ENCODE measurements at places on chromosomes 11 and 22.

DNA sequence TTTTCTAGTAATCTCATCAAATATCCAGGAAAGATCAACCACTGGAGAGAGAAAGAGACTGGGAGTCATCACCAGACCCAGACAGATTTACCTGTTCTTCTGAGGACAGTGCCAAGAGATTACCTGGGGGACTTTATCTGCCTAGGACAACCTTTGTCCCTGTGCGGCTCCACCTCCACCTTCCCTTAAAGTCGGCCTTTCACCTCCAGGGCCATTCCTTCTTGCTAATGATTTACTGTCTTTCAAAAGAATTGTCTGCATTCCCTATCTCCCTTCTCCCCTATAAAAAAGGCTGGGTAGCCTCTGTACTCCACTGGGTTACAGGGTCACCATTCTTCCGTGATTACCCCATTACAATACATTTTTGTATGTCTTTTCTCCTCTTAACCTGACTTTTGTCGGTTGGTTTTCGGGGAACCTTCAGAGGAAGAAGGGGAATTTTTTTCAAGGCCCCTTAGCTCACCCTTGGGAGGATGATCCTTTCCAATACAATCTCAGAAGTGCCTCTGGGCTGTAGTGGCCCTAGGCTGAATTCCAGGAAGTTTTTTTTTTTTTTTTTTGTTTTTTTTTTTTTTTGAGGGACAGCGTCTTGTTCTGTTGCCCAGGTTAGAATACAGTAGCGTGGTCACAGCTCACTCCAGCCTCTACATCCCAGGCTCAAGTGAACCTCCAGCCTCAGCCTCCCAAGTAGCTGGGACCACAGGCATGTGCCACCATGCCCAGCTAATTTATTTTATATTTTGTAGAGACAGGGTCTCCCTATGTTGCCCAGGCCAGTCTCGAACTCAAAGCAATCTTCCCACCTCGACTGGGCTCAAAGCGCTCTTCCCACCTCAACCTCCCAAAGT is 1.5 kb upstream of the HMOX1 start:
- DNase-seq, result no peak

GRCh38 chr11:5581014-5581413 is 337 bp downstream of the OR52B6 start:
- DNase-seq, result no peak

GRCh38 chr11:121253951-121254350 is 38.6 kb upstream of the SC5D start:
- no peak for DNase-seq

DNA sequence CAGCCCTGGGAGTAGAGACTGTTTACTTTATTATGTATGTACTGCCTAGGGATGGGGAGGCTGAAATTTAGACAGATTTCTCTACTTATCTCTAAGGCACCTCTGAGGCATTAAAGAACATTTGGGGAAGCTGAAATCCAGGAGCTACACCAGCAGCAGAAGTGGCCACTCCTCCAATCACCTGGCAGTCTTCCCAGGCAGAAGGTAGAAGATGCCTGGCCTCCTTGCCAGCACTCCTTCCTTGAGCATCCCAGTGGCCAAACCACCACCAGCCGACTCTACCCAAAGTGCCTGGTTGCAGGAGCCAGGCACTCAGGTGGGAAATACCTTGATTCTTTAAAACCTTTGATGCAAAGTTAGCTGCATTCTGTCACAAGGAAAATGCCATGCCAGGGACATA is 1.9 kb upstream of the FAT3 start:
- DNase-seq, result no peak

DNA sequence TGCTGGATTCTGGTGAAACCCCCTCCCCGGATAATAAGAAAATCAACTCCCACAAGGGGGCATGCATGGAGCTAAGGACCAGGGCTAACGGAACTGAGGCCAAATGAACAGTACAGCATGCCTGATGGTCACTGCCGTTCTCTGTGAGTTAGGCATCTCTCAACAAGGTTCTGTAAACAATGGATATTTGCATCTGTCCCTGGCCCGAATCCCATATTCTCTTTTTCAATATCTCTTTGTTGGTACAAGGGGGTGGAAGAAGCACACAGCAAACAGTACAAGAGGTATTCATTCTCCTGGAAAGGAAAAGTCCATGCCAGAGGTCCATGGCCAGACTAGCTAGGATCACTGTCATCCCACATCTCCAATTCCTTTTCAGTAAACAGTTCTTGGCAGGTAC is 32.2 kb upstream of the APOA1 start:
- DNase-seq, result no peak

- DNase-seq, result no peak
Measured at GRCh38 chr11:3170756-3171650, 5.9 kb upstream of the OSBPL5 start.

DNA sequence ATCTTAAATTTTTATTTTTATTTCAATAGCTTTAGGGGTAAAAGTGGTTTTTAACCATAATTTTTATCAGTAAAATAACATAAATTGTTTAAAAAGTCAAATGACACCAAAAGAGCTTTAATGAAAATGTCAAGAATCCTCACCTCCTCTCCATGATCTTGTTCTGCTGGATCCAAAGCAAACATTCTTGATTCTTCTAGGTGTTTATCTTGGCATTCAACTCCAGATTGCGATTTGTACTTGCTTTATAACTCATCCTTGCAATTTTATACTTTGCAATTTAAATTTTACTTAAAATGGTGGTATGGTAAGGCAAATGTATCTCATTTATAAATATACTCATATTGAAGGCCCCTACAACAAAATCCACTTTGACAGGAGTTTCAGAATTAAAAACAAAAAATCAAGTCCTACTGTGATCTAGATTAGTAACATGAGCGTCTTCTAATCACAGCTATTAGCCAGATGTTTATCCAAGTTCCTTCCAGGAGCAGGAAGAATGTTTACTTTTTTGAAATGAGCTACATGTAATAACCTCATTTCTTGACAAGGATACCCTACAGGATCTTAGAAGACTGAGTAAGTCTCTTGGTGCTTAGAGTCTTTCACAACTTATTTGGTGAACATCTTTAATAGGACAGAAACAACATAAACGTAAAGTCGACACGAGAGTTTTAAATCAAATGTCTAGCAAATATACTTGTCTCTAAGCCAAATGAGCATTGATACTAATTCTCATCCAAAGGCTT is 72.4 kb upstream of the CARD18 start:
- no peak for DNase-seq

- peak; percentile 33 for DNase-seq
Measured at GRCh38 chr11:69384251-69385143, 90.5 kb downstream of the MYEOV start.

Data from mesothelial cell of epicardium (in vitro differentiated cells).